ENCODE measurements at places on chromosomes 6 and 20.

DNA sequence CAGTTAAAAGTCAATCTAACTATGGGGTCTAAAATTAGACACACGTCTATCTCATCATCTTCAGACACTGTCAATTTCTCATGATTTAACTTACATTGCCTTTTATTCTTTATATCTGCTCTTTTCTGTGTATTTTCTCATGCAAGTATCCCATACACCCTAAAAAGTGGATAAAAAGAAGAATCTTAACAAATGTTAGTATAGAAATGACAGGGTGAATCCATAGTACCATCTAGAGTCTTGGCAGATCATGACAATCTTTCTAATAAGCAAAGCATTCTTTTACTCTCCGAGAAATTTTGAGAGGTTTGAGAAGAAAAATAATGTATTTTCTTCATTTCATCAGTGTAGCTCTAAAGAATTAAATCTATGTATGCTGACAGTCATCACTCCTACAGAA is 382.7 kb downstream of the C6orf118 start:
- no peak for DNase-seq

DNA sequence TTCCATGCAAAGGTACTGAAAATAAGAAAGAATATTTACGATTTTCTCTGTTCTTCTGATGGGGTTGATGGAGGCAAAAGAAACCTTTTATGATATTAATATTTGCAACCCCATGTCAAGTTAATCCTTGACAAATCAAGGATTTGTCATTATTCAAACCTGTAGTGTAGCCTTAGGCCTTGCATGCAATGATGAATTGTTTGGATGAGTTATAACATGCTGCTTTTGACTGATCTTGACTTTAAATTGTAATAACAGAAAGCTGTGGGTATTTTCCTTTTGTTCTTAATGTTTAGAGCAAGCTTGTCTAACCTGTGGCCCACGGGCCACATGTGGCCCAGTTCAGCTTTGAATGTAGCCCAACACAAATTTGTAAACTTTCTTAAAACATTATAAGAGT is 13.0 kb upstream of the BAG2 start:
- DNase-seq: no peak

DNA sequence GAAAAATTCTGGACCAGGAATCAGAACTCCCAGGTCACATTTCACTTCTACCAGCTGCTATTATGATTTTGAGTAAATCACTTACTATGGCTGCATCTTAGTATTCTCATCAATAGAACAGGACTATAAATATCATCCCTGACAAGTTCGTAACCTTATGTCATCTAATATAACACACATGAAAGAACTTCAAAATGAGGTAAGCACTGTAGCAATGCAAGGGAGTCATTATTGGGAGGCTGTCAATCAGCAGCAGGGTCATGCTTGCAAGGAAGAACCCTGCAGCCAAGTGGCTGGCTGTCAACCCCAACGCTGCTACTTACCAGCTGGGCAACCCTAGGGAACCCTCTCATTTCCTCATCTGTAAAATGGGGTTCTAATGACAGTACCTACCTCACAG is 123.3 kb upstream of the B3GAT2 start:
- DNase-seq: no peak

DNA sequence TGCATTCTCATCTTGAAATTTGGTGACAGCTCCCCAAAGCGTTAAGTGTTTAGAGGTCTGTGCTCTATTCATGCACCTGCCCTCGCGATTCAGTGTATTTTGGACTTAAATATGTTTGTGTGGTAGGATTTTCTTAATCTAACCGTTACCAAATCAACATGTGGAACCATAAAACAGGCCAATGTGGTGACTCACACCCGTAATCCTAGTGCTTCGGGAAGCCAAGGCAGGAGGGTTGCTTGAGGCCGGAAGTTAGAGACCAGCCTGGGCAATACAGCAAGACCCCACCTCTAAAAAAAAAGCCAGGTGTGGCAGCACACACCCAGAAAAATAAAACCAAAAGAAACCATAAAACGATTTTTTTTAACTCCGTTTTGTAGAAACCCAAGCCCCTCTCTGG is 31.5 kb downstream of the PYGB start:
- no peak for DNase-seq

- DNase-seq: peak; percentile 67
These were observed 28.2 kb upstream of the ZFAND3 start for GRCh38 chr6:37791156-37791919.

- no peak for DNase-seq
These were observed 188.7 kb downstream of the FOXC1 start for GRCh38 chr6:1798303-1798964.

DNA sequence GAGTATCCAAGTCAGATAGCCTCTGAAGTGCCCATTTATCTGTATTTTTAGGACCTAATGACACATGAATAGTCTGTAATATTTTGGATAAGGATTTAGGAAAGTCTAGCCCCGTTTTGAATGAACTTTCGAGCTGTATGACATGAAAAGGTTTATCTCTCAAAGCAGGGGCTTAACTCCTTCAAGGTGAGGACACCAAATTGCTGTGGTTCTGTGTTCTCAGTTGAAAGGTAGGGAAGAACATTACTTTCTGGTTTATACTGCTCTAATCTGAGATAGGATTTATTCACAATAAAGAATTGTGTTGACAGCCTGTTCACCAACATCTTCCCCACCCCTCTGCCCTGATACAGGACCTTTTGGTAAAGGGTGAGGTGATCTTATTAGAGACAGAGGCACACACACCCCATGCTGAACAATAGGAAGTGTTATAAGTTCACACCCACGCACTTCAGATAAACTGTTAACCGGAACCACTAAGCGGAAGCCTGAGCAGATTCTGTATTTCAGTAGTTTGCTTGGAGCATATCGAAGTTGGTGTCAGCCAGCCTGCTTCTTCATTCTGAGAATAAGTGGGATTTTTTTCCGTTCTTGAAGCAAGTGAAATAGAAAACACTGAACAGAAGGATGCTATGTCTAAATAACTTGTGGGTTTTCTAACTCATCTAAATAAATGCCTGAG is 223.3 kb downstream of the TMEM242 start:
- peak; percentile 41 for DNase-seq

DNA sequence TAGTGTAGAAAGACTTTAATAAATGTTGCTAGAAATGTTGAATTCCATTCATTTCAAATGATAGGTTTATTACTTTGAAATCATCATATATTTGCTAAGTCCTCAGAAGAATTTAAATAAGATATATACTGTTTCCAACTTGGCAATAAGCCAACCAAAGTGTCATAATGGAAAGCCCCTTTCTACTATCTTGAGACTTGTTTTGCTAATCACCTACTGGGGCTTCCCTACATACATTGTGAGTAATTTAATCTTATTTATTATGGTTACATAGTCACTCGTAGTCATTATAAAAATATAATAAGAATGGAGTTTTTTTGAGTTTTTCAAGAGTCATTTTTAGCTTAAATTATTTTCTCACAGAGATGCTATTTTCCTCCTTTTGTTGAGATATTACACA is 20.7 kb downstream of the COL19A1 start:
- DNase-seq: no peak

DNA sequence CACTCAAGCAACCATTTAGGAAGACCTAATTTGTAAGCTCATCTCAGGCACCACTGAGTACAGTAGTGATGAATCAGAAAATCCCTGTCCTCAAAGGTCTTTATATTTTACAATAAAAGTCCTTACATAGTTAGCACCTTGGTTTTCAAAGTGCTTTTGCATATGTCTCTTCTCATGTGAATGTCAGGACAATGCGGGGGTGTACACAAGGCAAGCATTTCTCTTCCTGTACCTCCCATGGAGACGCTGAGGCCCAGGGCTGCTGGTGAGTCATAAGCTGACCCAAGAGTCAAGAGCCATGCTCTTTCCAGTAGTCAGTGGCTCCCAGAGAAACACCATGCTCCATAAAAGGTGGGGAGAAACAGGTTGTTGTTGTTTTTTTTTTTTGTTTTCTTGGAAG is 174.0 kb downstream of the GJA10 start:
- DNase-seq: no peak

- no peak for DNase-seq
These were observed 22.9 kb downstream of the OR2B2 start for GRCh38 chr6:27889275-27889627.

DNA sequence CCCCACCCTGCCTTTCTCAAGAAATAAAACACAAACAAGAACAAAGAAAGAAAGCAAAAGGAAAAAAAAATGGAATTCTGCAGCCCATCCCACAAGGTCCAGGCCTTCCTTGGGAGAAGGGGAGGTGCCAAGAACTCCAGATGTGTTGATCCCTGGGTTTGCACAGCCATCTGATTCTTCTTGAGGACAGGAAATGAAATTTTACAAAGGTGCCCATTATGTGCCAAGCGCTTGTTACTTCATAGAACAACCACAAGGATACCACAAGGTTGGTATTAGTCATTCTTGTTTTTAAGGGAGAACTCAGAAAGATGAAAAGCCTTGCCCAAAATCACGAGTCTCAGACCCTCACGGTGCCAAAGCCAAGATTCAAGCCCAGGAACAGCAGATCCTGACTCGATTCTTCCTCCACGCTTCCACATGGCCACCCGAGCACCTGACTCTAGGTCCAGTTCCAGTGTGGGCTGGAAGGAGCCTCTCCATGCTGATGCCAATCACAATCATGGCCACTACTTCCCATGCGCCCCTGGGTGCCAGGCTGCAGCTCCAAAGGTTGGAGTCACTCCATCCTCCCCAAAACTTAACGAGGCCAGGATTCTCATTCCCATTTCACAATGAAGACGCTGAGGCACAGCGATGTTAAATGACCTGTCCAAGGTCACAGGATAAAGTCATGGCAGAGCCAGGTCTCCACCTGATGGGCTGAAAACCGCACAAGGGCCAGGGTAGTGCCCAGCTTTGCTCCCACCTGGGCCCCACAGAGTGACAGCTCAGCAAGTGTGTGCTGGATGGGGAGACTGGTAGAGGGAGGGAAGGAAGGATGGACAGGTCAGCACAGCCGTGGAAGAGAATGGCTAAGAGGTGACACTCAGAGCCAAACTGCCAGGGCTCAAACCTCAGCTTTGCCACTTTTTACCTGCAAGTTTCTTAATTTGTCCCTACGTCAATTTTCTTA is 66.7 kb upstream of the TOP1 start:
- no peak for DNase-seq

DNA sequence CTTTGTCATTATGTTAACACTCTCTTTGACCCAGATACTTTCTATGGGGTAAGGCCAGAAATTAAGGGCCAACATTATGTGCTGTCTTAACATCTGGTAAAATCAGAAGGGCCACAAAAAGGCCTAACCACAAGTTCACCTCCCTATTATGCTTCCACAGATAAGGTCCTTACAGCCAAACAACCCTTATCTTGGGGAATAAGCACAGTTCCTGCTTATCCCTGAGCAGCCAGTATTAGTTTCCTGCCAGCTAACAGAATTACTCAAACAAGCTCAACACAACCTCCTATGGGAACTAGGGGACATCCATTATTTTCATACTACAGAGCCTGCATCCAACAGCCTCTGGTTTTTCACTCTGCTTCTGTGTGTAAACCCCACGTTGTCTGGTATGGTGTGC is 724.8 kb downstream of the HACE1 start:
- no peak for DNase-seq

- DNase-seq: no peak
These were observed 122.5 kb downstream of the RNGTT start for GRCh38 chr6:88840796-88841539.

DNA sequence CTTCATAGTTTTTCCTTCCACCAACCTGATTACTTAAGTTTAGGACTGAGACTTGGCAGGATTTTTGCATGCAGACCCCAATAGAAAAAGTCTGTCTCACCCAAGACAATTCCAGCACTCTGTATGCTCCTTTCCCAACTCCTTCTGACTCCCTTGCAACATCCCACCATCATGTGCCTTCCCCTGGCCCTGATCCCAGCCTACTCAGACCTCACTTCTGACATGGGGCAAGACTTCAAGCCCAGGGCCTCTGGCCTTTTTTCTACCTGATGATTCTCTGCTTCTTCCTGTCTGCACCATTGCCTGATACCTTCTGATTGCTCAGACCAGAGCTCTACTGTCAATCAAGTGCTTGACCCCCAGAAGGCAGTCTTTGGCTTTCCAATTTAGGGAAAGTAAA is 96.6 kb downstream of the HAO1 start:
- no peak for DNase-seq

GRCh38 chr6:107537559-107537958 is 47.6 kb downstream of the SOBP start:
- DNase-seq: no peak

- DNase-seq: no peak
These were observed 39.6 kb downstream of the SLX4IP start for GRCh38 chr20:10474606-10475184.

GRCh38 chr6:34981951-34982350 is 92.9 kb downstream of the ANKS1A start:
- no peak for DNase-seq

GRCh38 chr20:23374441-23374840 is 12.5 kb downstream of the GZF1 start:
- no peak for DNase-seq

DNA sequence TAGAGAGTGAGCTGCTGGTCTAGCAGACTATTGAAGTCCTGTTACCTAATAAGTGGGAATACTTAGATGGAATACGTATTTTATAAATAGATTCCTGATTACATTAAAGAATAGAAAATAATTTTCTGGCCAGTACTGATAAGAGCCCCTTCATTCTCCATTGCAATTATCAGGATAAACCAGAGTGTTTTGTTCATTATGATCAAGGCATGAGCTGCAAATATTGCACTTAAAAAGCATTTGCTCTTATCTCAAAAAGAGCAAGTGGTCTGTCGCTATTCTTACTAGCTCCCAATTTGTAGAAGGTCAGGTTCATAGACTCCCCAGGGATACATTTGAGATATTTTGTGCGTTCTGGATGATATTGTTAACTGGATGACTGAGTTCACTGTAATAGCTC is 73.1 kb upstream of the PLCB4 start:
- DNase-seq: no peak

GRCh38 chr6:132190815-132191175 is 210.5 kb downstream of the MOXD1 start:
- no peak for DNase-seq

DNA sequence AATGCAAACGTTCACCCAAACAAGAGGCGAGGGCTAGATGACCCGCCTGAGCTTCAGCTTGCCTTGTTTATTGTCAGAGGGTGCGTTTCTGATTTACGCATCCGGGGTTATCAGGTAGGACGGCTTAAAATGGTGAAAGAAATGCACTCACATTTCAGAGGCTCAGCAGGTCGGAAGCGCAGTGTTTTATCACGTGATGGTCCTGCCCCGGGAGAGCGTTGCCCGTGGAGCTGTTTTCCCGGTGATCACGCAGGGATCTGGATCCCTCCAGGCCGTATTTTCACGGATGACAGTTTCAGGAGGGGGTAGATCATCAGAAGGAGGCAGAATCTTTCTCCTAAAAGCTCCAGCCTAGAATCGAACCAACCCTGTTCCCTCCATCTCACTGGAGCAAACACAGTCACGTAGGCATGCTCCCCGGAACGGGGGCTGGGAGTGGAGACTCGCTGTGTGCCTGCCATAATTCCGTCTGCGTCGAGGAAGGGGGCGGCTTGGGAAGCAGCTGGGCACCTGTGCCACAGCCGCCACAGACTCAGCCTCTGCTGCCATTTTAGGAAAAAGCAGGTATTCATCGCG is 121.7 kb downstream of the SMOC2 start:
- DNase-seq: no peak

DNA sequence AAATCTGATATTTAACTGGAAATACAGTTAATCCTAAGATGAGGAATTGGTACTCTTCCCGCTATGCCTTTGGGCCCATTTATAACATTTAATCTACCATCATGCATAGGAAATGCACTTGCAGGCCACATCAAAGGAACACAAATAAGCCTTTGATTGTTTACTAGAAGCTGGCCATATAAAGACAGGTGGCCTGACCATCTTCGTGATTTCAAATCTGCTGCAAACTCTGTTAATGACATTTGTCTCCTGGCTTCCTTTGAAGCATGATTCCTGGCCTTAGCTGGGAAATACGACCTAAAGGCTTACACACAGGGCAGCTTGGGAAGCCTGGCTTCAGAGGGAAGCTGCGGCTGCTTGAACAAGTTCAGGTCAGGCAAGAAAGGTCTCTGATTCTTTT is 552.1 kb downstream of the CDH26 start:
- no peak for DNase-seq
